ENCODE measurements at places on chromosomes 6 and 20.

GRCh38 chr6:25342802-25343201 is 63.6 kb downstream of the CARMIL1 start:
- no peak for DNase-seq

- no peak for DNase-seq
Measured at GRCh38 chr6:4677011-4677750, 99.0 kb upstream of the CDYL start.

- DNase-seq = no peak
Measured at GRCh38 chr20:3171391-3172125, 1.8 kb downstream of the LZTS3 start.

GRCh38 chr6:105884426-105884825 is 201.7 kb upstream of the PRDM1 start:
- DNase-seq = no peak

DNA sequence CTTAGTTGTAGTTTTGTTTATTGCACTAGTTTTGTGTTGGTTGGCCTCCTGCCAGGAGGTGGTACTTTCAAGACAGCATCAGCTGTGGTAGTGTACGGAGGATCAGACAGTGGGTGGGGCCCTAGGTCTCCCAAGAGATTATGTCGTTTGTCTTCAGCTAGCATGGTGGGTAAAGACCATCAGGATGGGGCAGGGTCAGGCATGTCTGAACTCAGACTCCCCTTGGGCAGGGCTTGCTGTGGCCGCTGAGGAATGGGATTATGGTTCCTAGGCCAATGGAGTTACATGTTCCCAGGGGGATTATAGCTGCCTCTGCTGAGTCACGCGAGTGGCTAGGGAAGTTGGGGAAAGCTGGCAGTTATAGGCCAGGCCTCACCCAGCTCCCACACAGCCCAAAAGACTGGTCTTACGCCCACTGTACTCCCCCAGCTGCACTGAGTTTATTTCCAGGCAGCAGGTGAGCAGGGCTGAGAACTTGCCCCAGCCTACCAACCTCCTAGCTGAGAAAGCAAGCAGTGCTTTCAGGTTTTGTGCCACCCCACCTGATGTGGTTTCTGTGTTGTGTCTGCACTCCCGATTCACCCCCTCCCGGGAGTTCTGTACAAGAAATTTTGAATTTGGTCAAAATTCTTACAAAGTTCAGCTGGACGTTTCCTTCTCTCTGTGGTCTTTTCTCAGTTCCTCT is 24.7 kb downstream of the ZSCAN31 start:
- no peak for DNase-seq

DNA sequence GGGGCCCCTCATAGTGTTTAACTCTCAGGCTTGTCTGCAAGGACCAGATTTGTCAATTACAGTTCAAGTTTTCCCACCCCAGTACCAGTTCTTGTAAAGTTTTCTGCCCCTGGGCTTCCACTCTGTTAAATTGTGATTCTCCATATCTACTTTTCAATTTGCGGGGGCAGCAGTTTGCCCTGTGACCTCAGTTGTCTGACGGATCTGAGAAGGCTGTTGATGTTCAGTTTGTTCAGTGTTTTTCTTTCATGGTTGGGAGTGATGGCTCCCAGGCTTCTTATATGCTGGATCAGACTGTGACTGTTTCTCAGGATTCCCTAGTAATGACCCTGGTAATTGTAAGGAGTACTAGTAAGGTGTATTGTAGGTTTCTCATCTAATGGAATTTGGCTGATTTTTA is 101.0 kb upstream of the GGTLC1 start:
- DNase-seq = no peak
